Stimulated activated CD8-positive, alpha-beta memory T cell treated with anti-CD3 and anti-CD28 coated beads, Interleukin-7, amount 100 ng/mL, for 48 hours (primary cell): ENCODE measurements at places on chromosomes 5 and 9.

DNA sequence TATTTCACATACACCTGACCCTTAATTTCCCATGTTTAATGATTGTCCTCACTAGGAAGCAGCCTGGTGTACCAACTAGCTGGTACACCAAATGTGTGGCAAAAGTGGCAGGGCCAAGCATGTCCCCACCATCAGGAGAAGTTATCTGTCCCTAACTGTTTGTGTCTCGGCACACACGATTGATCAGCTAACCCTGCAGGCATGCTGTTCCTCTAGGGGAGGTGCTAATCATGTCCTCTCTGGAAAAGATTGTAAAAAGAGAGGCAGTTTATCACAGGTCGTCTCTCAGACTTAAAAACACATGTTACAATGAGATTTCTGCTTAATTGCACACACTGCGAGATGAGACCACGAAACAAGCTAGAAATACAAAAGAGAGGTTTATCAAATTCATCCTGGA is 342.7 kb downstream of the DIRAS2 start:
- DNase-seq, result no peak

GRCh38 chr5:137880313-137880712 is 8.9 kb upstream of the PKD2L2 start:
- no peak for DNase-seq

DNA sequence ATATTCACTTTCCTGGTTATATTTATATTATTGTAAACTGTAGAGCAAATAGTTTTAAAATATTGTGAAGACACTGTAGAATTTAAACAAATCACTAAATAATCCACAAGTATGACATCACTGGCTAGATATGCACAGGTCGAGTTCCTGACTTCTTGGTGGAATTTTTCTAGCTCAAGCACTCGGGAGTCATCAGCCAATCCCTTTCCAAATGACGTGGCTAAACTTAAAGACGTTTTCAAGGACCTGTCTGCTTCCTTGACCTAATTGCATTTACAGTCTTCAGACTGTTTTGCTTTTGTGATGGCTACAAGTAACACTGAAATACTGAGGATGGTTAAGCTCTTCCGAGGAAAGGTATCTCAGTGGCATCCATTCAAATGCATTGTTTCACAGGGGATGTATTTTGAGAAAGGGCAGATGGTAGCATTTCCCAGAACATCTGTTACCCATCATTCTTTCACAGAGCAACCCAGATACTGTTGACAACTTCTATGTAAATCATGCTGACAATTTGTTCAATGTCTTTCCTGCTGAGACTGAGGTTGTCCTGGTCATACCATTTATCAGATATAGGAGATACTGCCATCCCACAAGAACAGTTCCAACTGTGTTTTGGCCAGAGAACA is 262.8 kb downstream of the CDH10 start:
- no peak for DNase-seq

DNA sequence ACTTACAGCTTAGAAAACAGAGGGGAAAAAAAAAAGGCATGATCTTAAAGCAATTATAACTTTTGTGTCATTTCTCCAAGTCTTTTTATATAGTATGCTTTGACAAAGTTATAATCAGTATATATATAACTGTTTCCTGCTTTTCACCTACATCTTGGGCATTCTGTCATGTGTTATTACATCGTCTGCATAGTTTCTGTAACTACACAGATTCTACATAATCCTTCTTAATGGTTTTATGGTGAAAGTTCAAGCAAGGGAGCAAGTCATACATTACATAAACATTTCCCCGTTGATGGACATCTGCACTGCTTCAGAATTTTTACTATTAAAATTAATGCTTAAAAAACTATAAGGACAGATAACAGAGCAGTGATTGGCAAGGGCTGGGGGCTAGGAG is 12.1 kb downstream of the FEM1C start:
- DNase-seq, result no peak

DNA sequence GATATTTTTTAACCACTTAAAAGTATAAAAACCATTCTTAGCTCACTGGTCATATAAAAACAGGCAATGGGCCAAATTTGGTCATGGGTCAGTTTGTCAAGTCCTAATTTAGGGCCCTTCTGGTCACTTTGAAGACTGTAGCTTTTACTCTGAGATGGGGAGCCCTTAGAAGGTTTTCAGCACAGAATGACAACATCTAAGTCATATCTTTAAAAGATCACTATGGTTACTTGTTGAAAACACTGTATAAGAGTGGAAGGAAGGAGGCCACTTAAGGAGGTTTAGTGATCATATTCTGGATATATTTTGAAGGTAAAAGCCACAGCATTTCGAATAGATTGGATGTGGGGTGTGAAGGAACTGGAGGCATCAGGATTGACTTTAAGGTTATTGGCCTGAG is 76.7 kb downstream of the STRBP start:
- DNase-seq, result no peak

- DNase-seq, result no peak
Measured at GRCh38 chr5:161022151-161022550, 170.1 kb upstream of the ATP10B start.

DNA sequence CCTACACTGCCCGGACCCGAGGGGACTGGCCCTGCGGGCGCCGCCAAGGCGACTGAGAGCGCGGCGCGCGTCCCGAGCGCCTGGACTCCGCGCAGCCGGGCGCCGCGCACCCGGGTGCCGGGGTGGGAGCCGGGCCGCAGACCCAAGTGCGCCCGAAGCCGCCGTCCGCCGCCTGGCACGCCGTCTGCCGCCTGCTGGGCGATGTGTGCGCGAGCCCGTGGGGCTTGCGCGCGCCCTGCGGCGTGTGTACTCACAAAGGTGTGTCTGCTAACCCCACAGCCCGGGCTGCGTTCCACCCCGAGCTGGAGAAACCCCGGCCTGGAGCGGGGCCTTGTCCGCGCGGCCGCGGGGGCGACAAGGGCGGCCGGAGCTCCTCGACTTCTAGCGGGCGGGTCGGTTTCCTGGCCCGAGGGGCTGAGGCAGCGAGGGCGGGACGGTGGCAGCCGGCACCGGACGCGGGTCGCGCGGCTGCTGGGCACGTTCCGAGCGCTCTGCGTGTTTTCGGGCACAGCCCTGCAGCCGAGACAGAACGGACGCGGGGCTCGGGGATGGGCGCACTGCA is 1.1 kb upstream of the ZSWIM6 start:
- no peak for DNase-seq

GRCh38 chr9:34690983-34691935 is at the start of gene CCL19:
Gene CCL19, minus strand, starts transcription at chr9:34691276. Its CDS starts 137 bp downstream, at chr9:34691139.
- no peak for DNase-seq

GRCh38 chr9:21709464-21710058 is 92.9 kb upstream of the MTAP start:
- no peak for DNase-seq

DNA sequence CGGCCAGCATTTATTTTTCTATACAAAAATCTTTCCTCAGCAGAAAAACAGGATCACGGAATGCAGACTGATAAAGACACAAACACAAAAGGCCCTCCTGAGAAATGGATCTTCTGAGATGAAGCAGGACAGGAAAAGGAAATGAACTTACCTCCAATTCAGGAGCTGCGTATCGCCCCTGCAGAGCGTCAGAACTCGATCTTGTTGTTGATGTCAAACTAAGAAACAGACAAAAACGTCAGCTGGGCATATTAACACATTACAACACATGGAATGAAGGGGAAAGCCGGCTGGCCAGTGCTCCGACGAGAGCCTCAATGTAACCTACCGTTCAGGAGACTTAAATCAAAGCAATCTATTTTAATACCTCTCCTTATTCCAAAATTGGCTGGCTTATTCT is 105.1 kb downstream of the SERINC5 start:
- DNase-seq, result no peak

GRCh38 chr9:33197279-33198152 is 30.4 kb upstream of the B4GALT1 start:
- no peak for DNase-seq

- no peak for DNase-seq
Measured at GRCh38 chr5:112413611-112414010, 5.5 kb downstream of the EPB41L4A start.

DNA sequence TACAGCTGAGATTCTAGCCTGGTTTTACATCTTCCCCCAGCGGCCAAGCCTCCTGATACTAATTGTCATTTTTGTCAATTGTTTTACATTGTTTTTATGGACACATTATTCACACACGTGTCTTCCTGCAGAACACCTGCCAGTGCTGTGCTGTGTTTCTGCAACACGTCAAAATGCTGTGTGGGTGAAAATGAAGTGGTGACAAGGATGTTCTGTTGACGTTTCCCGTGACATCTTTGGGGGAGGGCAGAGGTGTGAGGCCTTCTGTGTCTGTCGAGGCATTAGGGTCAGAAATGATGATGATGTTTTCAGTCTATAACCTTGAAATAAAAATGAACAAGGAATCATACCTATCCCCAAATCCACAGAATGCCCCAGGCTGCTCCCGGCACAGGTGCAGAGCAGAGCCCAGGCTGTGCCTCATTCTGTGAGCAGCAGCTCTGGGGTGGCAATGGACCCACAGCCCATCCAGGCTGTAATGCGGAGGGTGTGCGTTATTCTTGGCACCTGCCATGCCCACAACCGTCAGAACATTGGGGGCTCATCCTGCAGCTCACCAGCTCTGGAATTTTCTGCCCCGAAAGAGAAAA is 23.6 kb upstream of the CEP72 start:
- no peak for DNase-seq

- DNase-seq, result no peak
Measured at GRCh38 chr9:106885451-106885850, 22.5 kb downstream of the ZNF462 start.

GRCh38 chr9:19876569-19877316 is 87.9 kb upstream of the SLC24A2 start:
- no peak for DNase-seq

GRCh38 chr5:81537905-81538547 is 144.1 kb upstream of the ACOT12 start:
- DNase-seq, result no peak

DNA sequence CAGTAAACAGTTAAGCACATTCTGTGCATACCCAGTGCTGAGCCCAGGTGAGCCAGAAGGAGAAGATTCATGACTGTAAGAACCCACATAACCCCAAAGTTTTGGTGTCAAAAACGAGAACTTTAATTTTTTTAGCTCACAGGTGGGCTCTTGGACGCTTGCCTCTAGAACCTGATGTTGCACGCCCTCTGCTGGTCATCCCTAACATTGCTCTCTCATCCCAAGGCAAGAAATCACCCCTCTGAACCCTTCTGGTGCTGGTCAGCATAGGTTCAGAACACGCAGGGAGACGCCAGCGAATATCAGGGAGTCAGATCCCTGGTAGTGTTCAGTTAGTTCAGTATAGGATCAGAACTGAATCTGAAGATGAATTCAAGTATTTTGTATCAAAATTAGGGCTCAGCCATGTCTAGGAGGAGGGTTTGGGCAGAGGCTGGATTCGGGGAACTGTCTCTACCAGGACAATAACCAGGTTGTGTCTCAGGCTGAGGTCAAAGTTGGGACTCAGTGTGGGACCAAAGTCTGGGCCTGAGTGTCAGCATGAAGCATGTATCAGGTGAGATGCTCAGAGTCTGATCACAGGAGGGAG is 4.1 kb upstream of the DNAJB5 start:
- DNase-seq, result no peak

GRCh38 chr5:6581559-6582426 is 51.1 kb downstream of the NSUN2 start:
- no peak for DNase-seq

- DNase-seq, result no peak
Measured at GRCh38 chr5:88290801-88291200, 22.2 kb upstream of the TMEM161B start.

DNA sequence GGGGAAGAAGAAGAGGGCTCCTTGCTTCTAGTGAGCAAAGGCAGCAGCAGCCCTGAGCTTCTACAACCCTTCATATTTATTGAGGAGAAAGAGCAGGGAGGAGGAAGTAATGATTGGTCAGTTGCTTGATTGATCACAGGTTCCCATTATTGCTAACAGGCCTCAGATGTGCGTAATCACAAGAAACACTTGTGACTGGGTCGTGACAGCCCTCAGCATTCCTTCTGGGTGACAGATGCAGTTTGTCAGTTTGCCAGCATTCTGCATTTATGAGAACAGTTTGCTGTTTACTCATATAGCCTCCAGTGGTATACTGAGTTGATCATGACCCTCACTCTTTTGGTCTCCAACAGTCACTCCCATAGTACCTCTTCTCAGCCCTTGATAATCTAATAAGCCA is 111.5 kb upstream of the TNC start:
- no peak for DNase-seq

- DNase-seq, result no peak
Measured at GRCh38 chr9:136090056-136090735, 4.9 kb downstream of the NACC2 start.

- DNase-seq, result no peak
Measured at GRCh38 chr5:127051591-127051990, 21.2 kb upstream of the MARCHF3 start.

DNA sequence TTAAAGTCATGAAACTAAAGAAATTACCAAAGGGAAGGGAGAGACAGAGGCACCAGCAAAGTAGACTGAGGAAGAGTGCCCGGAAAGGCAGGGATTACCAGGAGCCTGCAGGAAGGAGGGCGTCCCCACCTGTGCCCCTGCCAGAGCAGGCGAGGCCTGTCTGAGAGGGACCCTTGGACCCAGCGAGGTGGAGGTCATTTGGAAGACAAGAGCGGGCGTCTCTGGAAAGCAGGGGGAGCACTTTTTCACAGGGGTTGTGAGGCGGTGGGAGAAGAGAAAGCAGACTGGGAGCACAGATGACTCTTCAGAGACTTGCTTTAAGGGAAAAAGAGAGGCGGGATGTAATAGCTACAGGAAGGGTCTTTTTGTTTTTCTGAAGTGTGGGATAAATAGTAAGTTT is 27.5 kb upstream of the SLC2A8 start:
- no peak for DNase-seq

- DNase-seq, result no peak
Measured at GRCh38 chr9:134648701-134649530, 7.3 kb downstream of the COL5A1 start.

DNA sequence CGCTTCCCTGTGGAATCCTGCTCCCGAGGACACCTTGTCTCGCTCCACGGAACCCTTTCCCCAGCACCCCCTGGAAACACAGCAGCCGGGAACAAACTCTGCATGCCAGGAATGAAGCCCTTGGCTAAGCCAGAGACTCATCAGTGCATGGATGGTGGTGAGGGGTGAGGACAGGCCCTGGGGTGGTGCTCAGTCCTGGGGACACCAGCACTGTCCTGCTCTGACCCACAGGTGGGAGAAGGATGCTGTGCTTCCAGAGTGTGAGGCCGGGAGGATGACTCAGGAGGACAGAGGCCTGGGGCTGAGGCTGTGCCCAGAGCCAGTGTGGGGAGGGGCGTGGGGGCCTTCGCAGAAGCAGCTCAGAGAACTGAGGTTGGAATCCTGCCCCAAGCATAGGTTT is 11.2 kb upstream of the EGR1 start:
- no peak for DNase-seq

DNA sequence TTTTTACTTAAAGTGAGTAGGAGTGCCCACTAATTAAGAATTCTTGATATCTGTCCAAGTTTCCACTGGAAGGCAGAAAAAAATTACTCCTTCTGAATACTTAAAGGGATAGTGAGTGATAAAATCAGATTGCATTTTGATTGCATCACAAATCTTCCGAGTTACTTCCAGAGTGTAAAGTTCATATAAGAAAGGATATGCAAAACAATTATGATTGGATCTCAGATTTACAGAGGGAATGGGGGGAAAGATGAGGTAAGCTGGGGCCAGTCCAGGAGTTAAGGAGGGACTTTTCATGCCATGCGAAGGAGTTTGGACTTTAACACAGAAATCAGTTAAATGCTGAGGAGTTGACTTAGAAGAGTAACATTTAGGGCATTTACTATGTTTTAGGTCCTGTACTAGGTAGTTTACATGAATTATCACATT is 9.3 kb upstream of the RNF145 start:
- DNase-seq, result no peak

- DNase-seq, result no peak
Measured at GRCh38 chr5:146419696-146420095, 27.4 kb upstream of the TCERG1 start.

- no peak for DNase-seq
Measured at GRCh38 chr5:78675956-78676730, 27.6 kb upstream of the LHFPL2 start.
